ENCODE measurements at places on chromosomes 2 and 18.

- H3K4me1 ChIP-seq: peaks cover 13% of the 10 kb centered on the region
- no peaks in the 10 kb centered on the region for H3K36me3 ChIP-seq
- no peak overlapping the region for H3K27ac ChIP-seq
- no peaks in the 10 kb centered on the region for H3K27me3 ChIP-seq
Measured at GRCh38 chr2:240701736-240702639, 10.3 kb downstream of the AQP12A start.

DNA sequence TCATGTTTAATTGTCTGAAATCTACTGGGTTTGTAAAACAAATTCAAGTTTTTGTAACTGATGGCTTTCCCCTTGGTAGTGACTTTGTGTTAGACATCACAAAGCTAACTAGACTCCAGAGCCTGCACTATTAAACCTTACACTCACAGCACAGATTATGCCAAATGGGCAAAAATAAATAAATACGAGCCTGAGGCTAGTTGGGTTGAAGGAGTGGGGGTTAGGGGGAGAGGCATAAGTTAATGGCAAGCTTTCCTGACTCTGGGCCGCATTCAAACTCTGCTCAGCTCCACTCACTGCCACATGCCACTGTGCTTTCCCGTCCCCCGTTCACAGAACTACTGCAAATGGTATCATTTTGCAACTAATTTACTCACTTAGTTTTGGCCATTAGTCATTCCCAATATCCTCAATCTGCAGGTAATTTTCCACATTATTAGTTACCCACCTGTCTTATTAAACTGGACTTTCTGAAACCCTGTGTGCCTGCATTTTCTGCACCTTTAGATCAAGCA, 1079.9 kb upstream of the PIK3C3 start:
- H3K36me3 ChIP-seq: no peaks in the 10 kb centered on the region
- H3K27ac ChIP-seq: no peak overlapping the region
- H3K4me3 ChIP-seq: no peak overlapping the region
- no peak for DNase-seq
- no peaks in the 10 kb centered on the region for H3K4me1 ChIP-seq
- H3K27me3 ChIP-seq: no peaks in the 10 kb centered on the region

GRCh38 chr2:32752205-32752604, 124.4 kb downstream of the TTC27 start:
- H3K27ac ChIP-seq: no peak overlapping the region
- H3K4me3 ChIP-seq: no peak overlapping the region
- H3K27me3 ChIP-seq: no peaks in the 10 kb centered on the region
- peaks cover 4% of the 10 kb centered on the region for H3K4me1 ChIP-seq

DNA sequence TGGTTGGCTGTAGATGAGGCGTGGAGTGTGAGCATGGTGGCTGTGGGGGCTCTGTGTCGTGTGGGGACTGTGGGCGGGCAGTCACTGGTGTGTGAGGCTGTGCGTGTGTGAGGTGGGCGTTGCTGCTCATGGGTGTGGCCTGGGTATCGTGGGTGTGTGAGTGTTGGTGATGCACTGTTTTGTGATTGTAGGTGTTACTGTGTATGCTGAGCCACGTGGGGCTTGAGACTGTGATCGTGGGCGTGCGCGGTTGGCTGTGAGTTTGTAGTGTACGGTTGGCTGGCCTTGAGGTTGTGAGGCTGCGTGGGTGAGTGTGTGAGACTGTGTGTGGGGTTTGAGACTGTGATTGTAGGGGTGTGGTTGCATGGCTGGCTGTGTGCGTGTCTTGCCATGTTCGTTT, 8.5 kb downstream of the INHBB start:
- H3K27me3 ChIP-seq: no peaks in the 10 kb centered on the region
- H3K27ac ChIP-seq: no peak overlapping the region

DNA sequence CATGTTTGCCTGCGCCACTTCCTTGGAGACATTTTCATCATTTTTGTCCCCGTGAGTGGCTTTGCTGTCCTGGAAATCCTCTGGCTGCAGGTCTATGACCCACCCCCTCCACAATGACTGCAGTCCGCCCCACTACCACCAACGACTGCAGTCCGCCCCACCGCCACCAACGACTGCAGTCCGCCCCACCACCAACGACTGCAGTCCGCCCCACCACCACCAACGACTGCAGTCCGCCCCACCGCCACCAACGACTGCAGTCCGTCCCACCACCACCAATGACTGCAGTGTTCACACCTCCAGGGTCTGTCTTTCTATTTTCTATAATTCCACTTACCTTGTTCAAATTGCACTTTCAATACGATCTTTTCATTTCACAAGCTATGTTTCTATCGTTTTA, 820.7 kb upstream of the SALL3 start:
- no peak overlapping the region for H3K4me3 ChIP-seq
- DNase-seq: no peak
- no peak overlapping the region for H3K27ac ChIP-seq
- no peaks in the 10 kb centered on the region for H3K4me1 ChIP-seq
- no peaks in the 10 kb centered on the region for H3K36me3 ChIP-seq
- no peaks in the 10 kb centered on the region for H3K27me3 ChIP-seq

DNA sequence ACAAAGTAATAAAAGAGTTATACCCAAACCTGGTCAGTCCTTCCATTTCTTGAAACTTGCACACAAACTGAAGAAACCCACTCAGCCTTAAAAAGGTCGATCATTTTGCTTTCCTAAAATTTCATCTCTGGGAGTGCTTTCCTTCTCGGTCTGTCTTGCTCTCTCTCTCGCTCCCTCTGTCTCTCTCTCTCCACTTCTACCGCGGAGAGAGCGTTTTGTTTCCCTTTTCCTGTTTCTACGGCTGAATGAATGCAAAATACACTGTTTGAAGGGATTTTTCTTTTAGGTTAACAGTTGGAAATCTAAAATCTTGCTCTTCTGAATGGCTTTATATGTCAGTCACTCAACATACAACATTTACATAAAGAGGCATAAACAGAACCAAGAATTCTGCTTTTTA, 424.2 kb downstream of the TGIF1 start:
- no peak overlapping the region for H3K4me3 ChIP-seq
- H3K36me3 ChIP-seq: no peaks in the 10 kb centered on the region
- H3K27me3 ChIP-seq: no peaks in the 10 kb centered on the region
- DNase-seq: no peak
- no peak overlapping the region for H3K27ac ChIP-seq

- peak within 1 kb of the TSS; percentile 93 for H3K4me3 ChIP-seq
- peak within 1 kb of the TSS; percentile 84 for H3K27ac ChIP-seq
- no peaks in the 10 kb centered on the region for H3K27me3 ChIP-seq
- H3K36me3 ChIP-seq: peaks cover 17% of the 10 kb centered on the region
- H3K4me1 ChIP-seq: peaks cover 38% of the 10 kb centered on the region
Measured at GRCh38 chr2:157443795-157444640, at the start of gene CYTIP. TSS of gene CYTIP (minus strand) at chr2:157444089. CDS start at chr2:157444020, 69 bp downstream.

DNA sequence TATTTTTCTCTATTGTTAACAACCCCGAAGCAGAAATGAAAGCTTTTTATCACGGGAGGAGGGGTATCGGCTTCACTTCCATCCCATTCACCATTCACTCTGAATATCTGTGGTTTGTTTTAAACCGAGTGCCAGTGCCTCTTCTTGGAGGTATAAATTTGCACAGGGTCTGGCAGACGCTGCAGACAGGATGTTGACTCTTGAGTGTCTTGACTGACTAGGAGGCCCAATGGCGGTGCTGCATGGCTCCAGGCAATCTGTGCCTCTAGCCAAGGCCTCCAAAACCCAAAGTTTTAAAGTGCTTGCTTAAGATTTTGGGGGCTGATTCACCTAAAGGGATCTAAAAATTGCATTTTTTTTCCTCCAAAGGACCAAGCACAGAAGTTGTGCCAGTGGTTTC, 183.8 kb downstream of the LTBP1 start:
- no peak overlapping the region for H3K27ac ChIP-seq
- no peak for DNase-seq
- no peak overlapping the region for H3K4me3 ChIP-seq
- no peaks in the 10 kb centered on the region for H3K27me3 ChIP-seq

DNA sequence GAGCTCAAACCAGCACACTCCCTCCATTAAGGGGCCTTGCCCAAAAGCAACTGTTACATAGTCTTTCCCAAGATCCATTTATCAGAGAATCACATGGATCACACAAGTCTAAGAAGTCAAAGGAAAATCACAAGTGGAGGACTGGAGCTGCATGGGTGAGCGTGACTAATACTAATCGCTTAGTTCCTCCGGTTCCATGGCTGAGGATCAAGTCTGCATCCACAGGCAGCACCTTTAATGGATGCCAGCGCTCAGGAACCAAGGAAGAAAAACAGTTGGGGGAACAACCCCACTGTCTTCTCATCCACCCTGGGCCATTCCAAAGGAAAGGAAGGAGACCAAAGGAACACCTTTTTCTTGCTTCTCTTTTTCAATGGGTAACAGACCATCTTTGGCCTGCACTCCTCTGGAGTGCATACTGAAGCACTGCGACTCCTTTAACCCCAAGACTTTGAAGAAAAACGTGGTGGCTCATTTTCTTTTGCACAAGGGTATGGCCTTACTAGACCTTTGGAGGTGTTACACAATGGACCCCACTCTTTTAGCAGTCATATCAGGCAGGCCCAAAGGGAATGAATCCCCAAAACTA, 9.2 kb upstream of the WDR33 start:
- H3K4me1 ChIP-seq: no peaks in the 10 kb centered on the region
- no peak for DNase-seq
- no peaks in the 10 kb centered on the region for H3K27me3 ChIP-seq
- no peak overlapping the region for H3K27ac ChIP-seq
- no peaks in the 10 kb centered on the region for H3K36me3 ChIP-seq
- H3K4me3 ChIP-seq: no peak overlapping the region

- H3K27me3 ChIP-seq: no peaks in the 10 kb centered on the region
- H3K36me3 ChIP-seq: peaks cover 28% of the 10 kb centered on the region
- H3K27ac ChIP-seq: no peak overlapping the region
- peaks cover 31% of the 10 kb centered on the region for H3K4me1 ChIP-seq
Measured at GRCh38 chr2:98669675-98670074, 61.3 kb downstream of the MGAT4A start.

DNA sequence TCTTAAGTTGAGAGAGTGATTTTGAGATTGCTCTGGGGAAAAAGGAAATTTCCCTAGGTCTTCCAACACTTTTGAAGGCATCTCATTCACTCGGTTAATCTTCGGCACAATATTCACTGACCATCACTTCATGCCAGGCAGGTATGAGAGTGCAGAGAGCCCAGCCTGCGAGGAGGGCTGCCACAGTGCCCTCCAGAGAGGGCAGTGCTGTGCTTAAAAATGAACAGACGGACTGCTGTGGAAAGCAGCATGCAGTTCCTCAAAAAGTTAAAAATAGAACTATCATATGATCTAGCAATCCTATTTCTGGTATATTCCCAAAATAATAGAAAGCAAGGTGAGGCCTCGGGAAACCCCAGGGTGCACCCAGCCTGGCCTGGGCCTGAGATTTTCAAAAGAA, 374.9 kb upstream of the RAB6C start:
- no peaks in the 10 kb centered on the region for H3K27me3 ChIP-seq
- H3K4me1 ChIP-seq: no peaks in the 10 kb centered on the region
- H3K27ac ChIP-seq: no peak overlapping the region

DNA sequence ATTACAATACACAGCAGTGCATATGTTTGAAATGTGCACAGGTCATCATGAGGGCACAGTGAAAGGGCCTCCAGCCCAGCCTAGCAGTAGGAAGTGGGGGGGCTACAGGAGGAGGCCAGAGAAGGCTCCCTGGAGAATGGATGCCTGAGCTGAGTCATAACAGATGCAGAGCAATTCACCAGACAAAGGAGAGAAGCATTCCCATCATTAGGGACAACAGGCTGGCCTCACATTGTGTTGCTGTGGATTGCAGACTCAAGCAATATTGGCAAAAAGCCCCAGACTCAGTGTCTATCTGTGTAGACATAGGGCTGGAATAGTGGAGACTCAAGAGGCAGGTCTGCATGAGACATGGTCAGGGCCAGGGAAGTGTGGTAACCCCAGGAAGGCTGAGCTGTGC, 329.9 kb downstream of the DLGAP1 start:
- no peak for DNase-seq
- no peaks in the 10 kb centered on the region for H3K36me3 ChIP-seq
- H3K27me3 ChIP-seq: no peaks in the 10 kb centered on the region
- H3K27ac ChIP-seq: no peak overlapping the region
- no peaks in the 10 kb centered on the region for H3K4me1 ChIP-seq
- no peak overlapping the region for H3K4me3 ChIP-seq

DNA sequence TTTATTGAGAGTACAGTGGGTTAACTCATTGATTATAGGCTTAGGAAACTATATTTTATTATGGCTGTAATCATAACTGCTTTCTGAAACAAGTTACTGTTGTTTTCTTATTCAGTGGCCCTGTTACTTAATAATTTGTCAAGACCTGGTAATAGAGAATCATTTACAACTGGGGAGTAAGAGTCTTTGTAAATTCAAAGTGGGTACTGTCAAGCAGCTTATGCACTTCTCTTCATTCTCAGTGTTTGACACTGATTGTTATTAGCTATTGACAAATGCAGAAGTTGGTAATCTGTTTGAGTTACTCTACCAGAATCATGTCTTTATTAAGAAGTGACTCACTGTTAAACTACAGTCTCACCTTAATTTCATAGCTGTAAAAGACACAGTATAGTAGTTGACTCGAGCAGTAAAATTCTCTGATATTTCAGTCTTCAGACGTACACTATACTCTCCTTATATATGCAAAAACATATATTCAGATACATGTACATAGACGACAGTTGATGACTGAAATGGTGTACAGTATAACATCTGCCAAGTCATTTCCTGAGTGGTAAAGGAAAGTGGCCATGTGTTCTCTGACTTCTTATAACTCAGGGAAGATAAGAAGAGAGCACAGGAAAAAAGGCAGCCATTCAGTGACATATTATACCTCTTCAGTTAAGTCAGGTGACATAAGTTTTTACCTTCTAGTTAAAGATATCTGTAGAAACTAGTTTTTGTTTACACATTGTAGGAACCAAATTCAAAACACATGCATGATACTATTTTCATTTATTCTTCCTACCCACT, 36.0 kb upstream of the TTC27 start:
- H3K27ac ChIP-seq: no peak overlapping the region
- H3K27me3 ChIP-seq: no peaks in the 10 kb centered on the region
- H3K36me3 ChIP-seq: no peaks in the 10 kb centered on the region
- no peak overlapping the region for H3K4me3 ChIP-seq
- DNase-seq: no peak
- H3K4me1 ChIP-seq: peaks cover 12% of the 10 kb centered on the region

GRCh38 chr18:34729264-34729663, 19.2 kb downstream of the DTNA start:
- no peaks in the 10 kb centered on the region for H3K27me3 ChIP-seq
- no peak overlapping the region for H3K27ac ChIP-seq
- no peak for DNase-seq
- no peaks in the 10 kb centered on the region for H3K4me1 ChIP-seq

DNA sequence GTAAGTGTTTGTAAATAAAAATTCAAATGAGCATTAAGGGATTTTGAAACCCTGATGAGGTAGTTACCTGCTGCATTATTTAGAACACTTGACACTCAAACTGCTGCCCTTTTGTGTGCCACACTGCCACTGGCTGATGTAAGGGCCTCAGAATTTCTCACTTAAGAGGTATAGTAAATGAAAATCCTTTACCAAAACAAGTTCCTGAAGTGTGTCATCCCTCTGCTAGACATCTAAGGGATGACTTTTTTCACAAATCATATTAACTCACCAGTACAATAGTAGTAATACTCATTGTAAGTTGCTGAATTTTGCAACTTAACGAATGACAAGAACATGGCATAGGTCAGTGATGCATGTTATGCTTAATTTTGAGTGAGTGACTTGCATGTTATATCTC, 274.9 kb upstream of the UBE2E3 start:
- H3K27ac ChIP-seq: no peak overlapping the region
- no peak overlapping the region for H3K4me3 ChIP-seq
- no peaks in the 10 kb centered on the region for H3K4me1 ChIP-seq

All from CD8-positive, alpha-beta memory T cell (primary cell).